ENCODE measurements at places on chromosomes 3 and 15.

DNA sequence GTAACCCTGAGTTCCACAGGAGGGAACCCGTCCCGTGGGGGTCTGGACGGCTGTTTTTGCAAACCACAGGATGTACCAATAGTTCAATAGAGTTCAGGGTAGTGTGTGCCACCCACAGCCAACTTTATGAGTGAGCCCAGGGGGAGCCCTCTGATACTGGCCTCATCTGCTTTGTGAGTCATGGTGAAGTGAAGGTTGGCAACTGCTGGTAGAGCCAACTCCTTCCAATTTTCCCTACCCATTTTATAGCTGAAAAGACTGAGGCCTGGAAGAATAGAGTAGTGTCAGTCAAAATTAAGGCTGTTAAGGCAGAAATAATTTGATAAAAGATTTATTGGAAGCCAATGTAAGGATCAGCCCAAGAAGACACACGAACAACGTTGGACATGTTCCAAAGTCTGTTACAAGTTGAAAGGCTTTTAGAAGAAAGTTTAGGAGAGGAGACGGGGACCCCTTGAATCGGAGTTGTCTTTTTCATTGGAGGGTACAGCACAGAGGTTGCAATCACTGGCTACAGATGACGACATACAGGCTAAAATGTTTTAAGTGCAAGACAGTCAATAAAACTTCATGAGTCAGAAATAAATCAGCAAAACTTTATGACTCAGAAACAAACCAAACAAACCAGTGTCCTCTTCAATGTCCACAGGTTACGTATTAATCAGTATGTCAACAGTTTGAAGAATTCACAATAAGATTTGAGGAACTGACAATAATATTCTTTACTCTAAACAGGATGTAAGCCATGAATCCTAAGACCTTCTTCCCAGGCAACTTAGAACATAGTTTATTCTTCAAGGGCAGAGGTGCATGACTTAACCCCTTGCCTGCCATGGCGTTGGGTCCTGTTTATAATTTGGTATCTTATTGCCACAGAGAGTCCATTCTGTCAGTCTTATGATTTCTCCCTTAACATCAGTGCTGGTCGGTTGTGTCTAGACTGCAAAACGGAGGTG is 62.9 kb upstream of the NR2E3 start:
- DNase-seq: no peak

- no peak for DNase-seq
Observed at GRCh38 chr15:72135719-72136118, 17.5 kb downstream of the SENP8 start.

GRCh38 chr3:110265302-110265701 is 806.3 kb upstream of the NECTIN3 start:
- no peak for DNase-seq

DNA sequence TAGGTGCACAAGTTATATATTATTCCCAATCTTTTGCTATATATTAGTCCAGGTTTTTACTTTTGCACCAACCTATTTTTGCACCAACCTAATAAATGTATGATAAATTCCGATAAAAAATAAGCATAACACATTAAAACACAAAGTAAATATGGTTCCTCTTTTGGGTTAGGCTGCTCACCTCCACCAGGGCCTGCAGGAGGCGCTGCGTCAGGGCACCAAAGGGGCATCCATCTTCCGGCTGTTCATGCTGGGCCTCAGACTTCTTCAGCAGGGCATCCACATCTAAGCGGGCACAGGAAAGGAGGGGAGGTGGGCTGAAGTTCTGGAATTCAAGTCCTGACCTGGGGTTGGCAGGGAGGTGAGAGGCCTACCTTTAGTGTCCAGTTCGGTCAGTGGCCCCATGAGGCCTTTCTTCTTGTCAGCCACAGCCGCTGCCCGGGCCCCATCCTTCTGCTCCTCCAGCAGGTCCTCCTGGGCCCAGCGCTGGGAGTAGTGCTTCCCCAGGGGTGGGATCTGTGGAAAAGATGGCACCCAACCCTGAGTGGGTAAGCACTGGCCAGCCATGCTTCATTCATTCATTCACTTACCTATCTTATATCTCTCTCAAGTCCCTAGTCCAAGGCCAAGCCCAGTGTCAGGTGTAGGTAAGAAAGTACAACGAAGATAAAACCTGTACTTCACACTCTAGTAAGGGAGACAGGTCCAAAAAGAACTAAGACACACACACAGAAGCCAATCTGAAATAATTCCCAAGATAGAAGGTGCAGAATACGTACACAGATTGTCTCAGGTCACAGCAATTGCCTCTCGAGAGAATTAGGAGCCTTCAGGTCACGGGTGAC is 5.2 kb downstream of the TADA3 start:
- DNase-seq: no peak

GRCh38 chr3:36540888-36541518 is 160.7 kb downstream of the STAC start:
- no peak for DNase-seq

- no peak for DNase-seq
Observed at GRCh38 chr3:9172851-9173321, 76.6 kb downstream of the SRGAP3 start.

DNA sequence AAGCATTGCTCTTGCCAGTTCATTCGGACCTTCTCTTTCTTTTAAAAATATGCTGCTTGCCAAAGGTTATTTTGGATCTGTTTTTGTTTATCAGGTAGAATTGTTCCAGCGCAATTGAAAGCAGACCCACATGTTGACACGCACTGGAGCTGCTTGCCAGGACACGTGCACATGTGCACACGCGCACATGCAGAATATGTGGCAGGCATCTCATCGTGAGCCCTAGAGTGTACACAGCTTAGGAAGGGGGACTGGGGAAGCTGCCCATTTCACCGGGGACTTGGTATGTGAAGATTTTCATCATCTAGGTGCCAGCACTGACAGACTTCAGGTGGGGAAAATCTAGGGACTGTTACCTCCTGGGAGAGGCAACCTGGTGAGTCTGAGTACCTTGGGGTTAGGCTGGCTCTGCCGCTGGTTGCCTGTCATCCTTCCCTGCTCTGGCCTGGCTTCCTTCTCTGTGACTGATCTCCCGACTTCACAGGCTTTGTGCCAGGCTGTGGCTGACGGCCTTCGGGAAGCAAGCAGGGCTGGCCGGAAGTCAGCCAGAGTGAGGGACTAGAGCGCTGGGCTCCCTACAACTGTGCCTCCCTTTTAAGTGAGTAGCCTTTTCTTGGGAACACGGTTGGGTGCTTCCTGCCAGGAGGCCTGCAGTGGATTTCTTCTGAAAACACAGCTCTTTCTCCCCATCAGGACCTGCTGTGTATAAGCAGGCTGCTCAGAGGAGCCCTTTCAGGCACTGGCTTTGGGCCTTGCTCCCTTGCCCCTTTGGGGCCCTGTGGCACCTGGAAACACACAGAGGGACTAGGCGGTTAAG is 129.3 kb downstream of the EEFSEC start:
- DNase-seq: no peak

- no peak for DNase-seq
Observed at GRCh38 chr3:27986234-27986879, 255.1 kb upstream of the CMC1 start.

DNA sequence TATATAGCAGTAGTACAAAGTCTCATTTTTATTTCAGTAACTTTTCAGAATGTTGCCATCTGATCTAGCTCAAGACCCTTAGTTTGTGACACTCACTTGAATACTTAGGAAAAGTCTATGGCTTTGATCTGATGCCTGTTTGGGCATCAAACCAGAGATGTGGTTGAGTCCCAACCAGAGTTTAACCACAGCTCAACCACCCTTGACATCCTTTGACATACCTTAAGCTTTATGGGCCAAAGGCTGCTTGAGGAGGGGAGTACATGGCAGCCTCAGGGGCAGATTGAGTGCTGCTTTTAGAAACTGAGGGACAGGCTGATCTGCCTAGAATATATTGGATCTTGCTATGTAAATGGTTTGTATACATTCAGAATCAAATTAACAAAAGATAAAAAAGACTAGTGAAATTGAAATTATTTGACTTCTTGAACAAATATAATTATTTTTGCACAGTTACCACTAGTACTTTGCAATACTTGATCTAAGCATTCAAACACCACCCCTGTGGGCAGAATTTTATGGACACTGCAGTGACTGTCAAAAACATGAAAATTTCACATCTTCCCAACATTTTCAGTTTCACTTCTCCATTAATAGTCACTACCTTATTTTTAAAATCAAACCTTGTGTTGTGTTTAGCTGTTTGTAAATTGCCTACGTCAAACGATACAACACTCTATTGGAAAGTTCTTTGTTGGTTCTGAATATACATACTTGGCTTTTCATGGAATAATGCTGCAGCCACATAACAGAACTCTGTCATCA is 199.8 kb downstream of the UBE2E2 start:
- no peak for DNase-seq

- no peak for DNase-seq
Observed at GRCh38 chr15:57003418-57003817, 85.0 kb downstream of the TCF12 start.

DNA sequence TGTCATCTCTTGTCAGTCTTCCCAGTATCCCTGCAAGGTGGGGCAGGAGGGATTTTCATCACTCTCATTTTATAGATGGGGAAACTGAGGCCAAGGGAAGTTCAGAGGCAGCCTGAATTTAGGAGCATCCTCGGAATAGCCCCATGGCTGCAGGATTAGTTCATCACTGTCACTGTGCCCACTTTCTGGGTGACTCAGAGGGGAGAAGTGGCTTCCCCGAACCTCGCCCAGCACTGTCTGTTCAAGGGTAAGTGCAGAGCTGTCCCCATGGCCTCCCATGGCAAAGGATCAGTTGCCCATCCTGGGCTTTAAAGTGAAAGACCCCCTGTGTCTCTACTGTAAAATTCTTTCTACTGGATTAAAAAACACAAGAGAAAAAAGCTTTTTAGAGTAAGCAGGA is 60.0 kb upstream of the SEC13 start:
- no peak for DNase-seq

DNA sequence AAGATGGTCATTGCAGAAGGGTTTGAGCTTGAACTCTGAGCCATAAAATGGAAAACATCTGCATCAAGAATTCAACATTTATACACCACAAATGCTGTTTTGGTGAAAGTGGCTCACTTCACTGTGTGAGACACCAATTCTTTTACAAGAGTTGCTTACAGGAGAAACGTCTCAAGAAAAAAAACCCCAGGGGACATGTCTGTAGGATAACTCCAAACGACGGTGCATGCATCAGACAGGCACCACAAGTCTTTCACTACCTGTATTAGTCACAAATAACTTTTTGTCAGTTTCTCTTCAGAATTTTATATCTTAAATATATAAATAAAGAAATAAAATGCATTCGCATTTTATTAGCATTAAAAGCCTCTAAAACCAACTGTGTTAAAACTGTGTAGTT is 164.3 kb downstream of the EFHB start:
- DNase-seq: no peak

Data from D721Med (cell line).